Fibroblast of pulmonary artery (primary cell): ENCODE measurements at places on chromosomes 7 and 10.

DNA sequence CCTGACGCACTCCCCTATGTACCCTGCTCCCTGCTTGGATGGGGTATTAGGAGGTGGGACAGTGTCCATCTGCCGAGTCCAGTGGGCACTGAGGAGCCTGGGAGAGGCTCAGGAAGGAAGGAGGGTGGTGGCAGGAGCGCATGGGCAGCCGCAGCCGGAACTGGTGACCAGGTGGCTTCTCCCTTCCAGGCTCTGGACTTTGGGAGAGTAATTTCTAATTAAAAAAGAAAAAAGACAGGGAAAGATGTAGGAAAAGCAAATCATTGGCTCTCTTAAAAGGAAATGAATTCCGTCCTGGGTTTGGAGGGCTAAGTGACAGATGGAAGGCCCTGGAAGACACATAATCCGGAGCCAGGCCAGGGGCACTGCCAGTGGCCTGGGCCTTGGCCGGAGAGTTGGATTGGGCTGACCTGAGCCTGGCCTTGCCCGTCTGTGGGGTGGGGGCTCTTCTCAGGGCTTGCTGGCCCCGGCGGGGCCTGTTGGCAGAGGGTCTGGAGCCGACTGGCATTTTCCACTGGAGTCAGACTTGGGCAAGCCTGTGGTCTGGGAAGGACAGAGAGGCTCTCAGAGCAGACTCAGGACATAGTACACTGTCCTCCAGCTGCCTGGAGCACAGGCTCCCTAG lies 63.0 kb downstream of the NEURL1 start:
- DNase-seq, result no peak

GRCh38 chr7:40356871-40357709 lies 222.3 kb downstream of the SUGCT start:
- DNase-seq, result peak; percentile 23

DNA sequence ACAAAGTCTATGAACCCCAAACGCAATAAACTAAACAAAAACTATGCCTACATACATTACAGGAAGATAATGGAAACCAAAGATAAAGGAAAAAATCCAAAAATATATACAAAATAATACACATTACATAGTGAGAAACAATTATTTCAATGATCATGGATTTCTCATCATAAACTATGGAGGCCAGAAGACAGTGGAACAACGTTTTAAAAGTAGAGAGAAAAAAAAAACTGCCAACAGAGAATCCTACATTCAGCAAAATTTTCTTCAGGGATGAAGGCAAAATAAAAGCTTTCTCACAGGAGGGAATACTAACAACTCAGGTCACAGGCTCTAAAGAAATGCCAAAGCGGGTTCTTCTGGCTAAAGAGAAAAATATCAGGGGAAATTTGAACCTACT lies 42.9 kb upstream of the FAM13C start:
- DNase-seq, result no peak

- no peak for DNase-seq
Measured at GRCh38 chr7:148800677-148801076, 83.4 kb downstream of the EZH2 start.

DNA sequence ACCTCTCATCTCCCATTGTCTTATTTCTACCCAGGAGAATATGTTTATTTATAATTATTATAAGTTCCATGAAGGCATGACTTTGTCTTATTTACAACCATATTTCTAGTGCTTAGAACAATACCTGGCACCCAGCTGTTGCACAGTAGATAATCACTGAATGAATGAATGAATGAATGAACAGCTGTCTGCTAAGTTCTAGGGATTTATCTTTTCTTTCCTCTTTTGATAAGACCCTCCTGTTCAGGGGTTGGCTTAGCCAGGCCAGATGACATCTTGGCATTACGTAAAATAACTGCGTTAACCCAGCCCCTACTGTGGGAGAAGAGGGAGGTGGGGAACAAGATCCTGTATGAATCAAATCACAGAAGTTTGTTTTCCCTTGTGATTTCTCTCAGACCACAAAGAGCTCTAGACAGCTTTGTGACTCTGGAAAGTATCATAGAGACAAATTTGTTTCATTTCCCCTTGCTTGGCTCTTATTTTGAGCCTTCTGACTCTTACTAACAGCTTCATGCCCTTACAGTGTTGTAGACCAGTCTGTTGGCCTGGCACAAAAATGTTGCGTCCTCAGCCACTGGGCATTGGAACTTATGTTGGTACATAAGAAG lies 8.4 kb downstream of the ZNF862 start:
- no peak for DNase-seq

- DNase-seq, result no peak
Measured at GRCh38 chr10:96313344-96313743, 9.1 kb downstream of the DNTT start.

GRCh38 chr7:111168182-111168581 lies 77.3 kb downstream of the LRRN3 start:
- DNase-seq, result peak; percentile 35

GRCh38 chr10:49613165-49613881 lies 514 bp upstream of the CHAT start:
- DNase-seq, result no peak

DNA sequence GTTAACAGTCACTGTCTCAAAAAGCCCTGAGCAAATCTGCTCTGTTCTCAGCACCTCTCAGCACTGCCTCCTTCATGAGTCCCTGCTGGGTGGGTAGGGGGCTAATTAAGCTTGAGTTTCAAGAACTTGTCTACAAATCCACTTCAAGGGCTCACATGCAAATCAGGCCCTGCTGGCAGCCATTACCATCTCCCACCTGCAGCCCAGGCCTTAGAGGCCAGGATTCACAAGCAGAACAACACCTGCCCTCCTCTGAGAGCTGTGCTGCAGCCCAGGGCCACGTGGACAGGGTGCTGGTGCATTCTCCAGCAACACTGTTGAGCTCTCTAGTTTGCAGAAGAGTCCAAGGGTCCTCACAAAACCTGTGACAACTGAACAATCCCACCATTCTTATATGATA lies 119.2 kb downstream of the DPP6 start:
- no peak for DNase-seq
